ENCODE measurements at places on chromosomes 2 and 18.
A peak's percentile ranks its signal among the peaks of the same experiment; 100 is the strongest.

GRCh38 chr2:15553519-15553918, 7.6 kb downstream of the NBAS start:
- DNase-seq = no peak

DNA sequence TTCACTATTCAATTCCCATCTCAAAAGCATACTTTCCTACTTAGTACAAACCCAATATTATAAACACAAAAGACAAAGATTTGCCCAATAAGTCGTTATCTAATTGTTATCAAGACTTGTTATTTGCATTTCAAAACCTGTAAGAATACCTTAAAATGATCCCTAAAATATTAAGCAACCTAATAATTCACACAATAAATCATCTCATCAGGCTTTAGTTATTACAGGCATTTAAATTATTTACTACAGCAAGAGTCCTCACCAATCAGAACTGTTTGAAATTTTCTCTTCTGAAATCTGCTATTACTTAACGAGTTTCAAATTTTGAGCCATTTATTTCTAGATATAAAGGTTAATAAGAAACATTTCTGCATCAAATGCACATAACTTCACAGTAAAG, 1.6 kb downstream of the CCDC88A start:
- DNase-seq = no peak

GRCh38 chr2:188193230-188193629, 98.4 kb upstream of the GULP1 start:
- no peak for DNase-seq

DNA sequence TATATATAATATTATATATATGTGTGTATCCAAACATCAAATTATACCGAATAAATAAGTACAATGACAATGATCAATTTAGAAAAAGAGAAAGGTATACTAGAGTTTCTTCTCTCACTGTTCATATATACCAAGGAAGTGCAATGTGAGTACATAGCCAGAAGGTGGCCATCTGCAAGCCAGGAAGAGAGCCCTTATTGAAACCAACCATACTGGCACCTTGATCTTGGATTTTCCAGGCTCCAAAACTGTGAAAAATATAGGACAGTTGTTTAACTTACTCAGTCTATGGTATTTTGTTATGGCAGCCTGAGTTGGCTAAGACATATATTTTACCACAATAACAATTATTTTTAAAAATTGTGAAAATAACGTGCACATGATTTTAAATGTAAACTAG, 1490.2 kb upstream of the SLC39A10 start:
- DNase-seq = peak; percentile 71

DNA sequence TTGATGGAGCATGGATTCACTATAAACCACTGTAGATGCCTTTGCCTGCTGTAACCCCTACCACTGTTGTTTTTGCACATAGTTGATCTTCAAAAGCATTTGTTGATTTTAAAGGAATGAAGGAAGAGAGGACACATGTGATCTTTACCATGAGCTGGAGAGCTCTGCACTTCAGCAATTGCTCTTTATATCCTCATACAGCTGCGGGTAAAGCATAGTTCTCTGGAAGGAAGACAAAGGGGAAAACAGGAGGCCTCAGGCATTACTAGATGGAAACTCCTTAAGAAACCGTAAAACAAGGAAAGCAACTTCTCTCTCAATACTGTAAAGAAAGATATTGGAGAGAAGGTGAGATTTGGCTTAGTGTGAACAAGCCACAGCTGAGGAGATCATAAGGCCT, 60.6 kb downstream of the SCG2 start:
- no peak for DNase-seq

DNA sequence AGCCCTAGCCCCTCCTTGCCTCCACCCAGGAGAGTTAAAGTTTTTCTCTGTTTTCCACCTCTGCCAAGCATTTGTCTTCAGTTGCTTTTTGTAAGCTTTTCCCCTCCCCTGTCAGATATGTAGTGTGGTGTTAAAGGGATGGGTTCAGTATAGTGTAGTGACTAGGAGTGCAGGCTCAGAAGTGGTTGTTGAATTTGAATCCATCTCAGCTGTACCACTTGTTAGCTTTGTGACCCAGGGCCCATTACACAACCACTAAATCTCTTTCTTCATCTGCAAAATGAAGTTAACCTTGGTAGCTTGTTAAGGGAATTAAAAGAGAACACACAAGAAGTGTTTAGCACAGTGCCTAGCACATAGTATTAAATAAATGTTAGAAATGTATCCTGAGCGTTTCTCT, 56.9 kb downstream of the MAP3K20 start:
- no peak for DNase-seq

DNA sequence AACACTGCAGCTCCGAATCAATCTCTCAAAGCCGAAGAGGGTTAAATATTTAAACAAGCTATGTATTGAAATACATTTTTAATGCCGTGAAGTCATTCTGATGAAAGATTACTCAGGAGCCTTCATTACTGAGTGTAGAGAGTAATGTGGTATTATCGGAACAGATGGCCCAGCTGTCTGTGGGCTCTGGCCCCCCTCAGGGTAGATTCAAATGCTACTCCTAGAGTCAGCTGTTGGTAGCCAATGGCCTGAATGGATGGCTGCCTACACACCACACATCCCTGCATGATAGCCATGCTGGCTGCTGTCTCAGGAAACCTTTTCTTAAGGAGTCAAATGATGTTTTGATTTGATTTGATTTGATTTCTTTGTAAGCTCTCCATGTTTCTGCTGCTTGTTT, 732.3 kb upstream of the CELF4 start:
- DNase-seq = peak; percentile 91

DNA sequence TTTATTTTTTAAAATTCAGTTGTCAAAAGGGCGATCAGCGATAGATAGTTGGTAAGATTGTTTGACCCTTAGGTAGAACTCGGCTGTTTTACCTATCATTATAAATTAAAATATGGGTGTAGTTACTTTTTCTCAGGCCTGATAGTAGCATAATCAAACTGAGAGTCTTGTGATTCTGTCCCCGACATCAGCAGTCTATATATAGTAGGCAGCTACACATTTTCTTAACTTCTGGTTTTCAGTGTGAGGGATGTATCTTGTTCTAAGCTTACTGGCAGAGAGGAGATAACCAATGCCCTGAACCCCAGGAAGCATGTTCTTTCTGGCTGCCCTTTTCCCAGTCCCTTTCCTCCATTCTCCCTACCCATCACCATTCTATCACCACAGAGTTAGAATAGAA, 56.6 kb downstream of the XRCC5 start:
- no peak for DNase-seq

DNA sequence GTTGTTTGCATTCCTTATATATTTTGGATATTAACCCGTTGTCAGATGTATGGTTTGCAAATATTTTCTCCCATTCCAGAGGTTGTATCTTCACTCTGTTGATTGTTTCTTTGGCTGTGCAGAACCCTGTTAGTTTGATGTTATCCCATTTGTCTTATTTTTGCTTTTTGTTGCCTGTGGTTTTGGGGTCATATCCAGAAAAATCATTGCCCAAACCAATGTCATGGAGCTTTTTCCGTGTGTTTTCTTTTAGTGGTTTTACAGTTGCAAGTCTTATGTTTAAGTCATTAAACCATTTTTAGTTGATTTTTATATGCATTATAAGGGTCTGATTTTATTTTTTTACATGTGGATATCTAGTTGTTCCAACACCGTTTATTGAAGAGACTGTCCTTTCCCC, 35.8 kb downstream of the PPIG start:
- DNase-seq = no peak

GRCh38 chr2:69741229-69741574, 732 bp upstream of the ANXA4 start:
- DNase-seq = peak; percentile 63

DNA sequence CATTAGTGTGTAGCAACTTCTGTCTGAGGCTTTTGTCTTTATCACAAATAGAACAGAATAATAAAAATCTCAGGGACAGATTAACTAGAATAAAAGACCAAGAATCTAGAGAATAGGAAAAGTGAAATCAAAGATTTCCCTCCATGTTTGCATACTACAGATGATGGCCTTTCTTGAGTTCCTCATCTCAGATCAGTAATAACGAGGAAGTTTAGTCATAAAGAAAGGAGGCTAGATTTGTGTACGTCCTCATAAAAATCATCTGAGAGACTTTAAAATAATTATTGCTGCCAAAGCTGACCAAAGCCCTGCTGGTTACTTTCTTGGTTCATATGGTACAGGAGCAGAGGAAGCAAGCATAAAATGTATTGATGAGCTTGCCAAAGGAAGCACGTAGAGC, 117.3 kb downstream of the MIB1 start:
- DNase-seq = no peak

- no peak for DNase-seq
Observed at GRCh38 chr2:226405465-226405864, 394.2 kb downstream of the IRS1 start.

All from NCI-H82 (cell line).